Thoracic aorta (tissue), 2 donors: ENCODE measurements at places on chromosomes 4 and X. TPM values are rescaled to one million over a fixed set of nuclear protein-coding genes. Genes with fewer than 3 reads are reported as not detected.

YIPF7 gene
- total RNA-seq = not detected

MSANTD1 gene
- total RNA-seq = 1.4 TPM

TRPC5OS gene
- total RNA-seq = not detected

NAP1L3 gene
- 15.0 TPM for total RNA-seq

GRCh38 chr4:40520533-40520932, 109.1 kb downstream of the RBM47 start:
- no peaks in the 10 kb centered on the region for H3K36me3 ChIP-seq
- no peaks in the 10 kb centered on the region for H3K4me1 ChIP-seq
- H3K4me3 ChIP-seq = no peak overlapping the region

- H3K27me3 ChIP-seq = no peaks in the 10 kb centered on the region
- H3K4me3 ChIP-seq = no peak overlapping the region
- H3K4me1 ChIP-seq = no peaks in the 10 kb centered on the region
- no peak for DNase-seq
- no peaks in the 10 kb centered on the region for H3K36me3 ChIP-seq
Observed at GRCh38 chr4:187283201-187283955, 559.7 kb upstream of the FAT1 start.

GRCh38 chrX:13651150-13651549, 1.8 kb upstream of the TCEANC start:
- H3K4me3 ChIP-seq = no peak overlapping the region
- DNase-seq = no peak
- peaks cover 9% of the 10 kb centered on the region for H3K4me1 ChIP-seq
- no peaks in the 10 kb centered on the region for H3K36me3 ChIP-seq
- H3K27me3 ChIP-seq = no peaks in the 10 kb centered on the region

- no peaks in the 10 kb centered on the region for H3K36me3 ChIP-seq
- no peaks in the 10 kb centered on the region for H3K4me1 ChIP-seq
- no peak overlapping the region for H3K27ac ChIP-seq
- DNase-seq = no peak
Observed at GRCh38 chr4:61293707-61294400, 93.7 kb downstream of the ADGRL3 start.

DNA sequence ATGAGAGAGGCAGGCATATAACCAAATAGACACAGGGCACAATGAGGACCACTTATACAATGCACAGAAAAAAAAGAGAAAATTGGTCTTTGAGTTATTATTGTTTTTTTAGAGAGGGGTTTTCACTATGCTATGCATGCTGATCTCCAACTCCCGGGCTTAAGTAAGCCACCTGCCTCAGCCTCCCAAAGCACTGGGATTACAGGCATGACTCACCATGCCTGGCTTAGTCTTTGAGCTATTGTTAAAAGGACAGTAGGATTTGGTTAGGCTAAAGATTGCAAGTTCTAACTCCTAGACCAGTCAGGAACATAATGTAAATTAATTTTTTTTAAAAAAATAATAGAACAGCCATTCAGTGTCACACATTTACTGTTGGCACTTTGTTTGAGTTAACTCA, 340.1 kb downstream of the GPAT3 start:
- H3K4me3 ChIP-seq = no peak overlapping the region
- H3K27me3 ChIP-seq = no peaks in the 10 kb centered on the region
- H3K27ac ChIP-seq = no peak overlapping the region
- no peak for DNase-seq
- no peaks in the 10 kb centered on the region for H3K4me1 ChIP-seq
- no peaks in the 10 kb centered on the region for H3K36me3 ChIP-seq

DNA sequence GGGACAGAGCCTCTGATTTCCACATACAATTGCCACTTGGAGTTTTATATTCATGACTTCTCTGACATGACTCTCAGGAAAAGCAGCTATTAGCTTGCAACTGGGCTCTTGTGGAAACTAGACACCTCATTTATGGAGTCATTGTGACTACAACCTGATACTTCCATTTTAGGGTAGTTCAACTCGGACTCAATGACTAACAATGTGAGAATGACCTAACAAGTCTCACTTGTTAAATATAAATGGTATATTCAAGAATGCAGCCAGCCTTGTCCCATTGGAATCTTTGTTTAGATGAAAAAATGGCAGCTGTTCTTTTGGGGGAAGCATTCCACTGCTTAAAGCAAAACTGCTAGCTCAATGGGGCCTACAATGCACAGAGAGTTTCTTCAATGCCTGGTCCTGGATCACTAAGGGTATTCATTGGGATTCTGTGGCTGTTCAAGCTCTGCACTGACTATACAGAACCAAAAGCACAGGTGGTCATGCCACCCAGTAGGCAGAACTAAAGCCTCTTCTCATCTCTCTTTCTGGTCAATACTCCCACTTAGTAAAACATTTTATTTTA, 36.5 kb upstream of the GLRA3 start:
- H3K36me3 ChIP-seq = no peaks in the 10 kb centered on the region
- H3K4me1 ChIP-seq = no peaks in the 10 kb centered on the region
- no peak overlapping the region for H3K27ac ChIP-seq
- no peak for DNase-seq

DNA sequence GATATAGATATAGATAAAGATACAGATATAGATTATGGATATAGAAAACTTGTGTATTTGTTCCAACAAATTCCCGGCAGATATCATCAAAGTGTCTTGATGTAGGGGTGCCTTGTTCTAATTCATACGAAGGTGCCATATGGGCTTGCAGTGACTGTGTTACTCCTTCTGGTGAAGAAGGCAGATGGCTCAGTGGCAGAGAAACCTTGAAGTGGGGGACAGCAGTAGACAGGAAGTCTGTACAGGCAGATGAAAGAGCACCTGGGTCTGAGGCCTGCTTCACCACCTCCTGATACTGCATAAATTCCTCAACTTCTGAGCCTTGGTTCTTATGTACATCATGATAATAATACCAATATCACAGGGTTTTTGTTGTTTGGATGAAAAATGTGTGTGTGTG, 179.5 kb upstream of the GATB start:
- H3K4me1 ChIP-seq = no peaks in the 10 kb centered on the region
- no peak for DNase-seq
- H3K4me3 ChIP-seq = no peak overlapping the region
- H3K36me3 ChIP-seq = no peaks in the 10 kb centered on the region
- H3K27me3 ChIP-seq = no peaks in the 10 kb centered on the region
- no peak overlapping the region for H3K27ac ChIP-seq

DNA sequence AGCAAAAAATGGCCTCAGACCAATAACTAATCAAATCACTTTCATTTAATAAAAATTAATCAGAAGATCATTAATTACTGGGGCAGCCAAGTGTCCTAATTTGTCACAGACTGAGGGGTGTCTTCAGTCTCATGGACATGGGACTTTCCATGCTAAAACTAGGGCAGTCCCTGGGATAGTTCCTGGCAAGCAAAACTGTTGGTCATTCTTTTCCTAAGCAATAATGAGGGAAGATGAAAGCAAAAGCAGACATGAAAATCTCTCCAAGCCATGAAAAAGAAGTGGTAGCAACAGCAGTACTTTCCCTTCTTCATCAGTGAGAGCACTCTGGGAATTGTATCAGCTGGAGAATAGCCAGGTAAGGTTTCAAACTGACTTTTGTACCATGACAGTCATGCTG, 3.7 kb upstream of the ANTXR2 start:
- H3K36me3 ChIP-seq = no peaks in the 10 kb centered on the region
- H3K27me3 ChIP-seq = no peaks in the 10 kb centered on the region
- DNase-seq = no peak

- no peaks in the 10 kb centered on the region for H3K27me3 ChIP-seq
- H3K27ac ChIP-seq = no peak overlapping the region
- no peak overlapping the region for H3K4me3 ChIP-seq
- H3K4me1 ChIP-seq = no peaks in the 10 kb centered on the region
- H3K36me3 ChIP-seq = no peaks in the 10 kb centered on the region
Observed at GRCh38 chr4:138292321-138292720, 50.2 kb upstream of the SLC7A11 start.

DNA sequence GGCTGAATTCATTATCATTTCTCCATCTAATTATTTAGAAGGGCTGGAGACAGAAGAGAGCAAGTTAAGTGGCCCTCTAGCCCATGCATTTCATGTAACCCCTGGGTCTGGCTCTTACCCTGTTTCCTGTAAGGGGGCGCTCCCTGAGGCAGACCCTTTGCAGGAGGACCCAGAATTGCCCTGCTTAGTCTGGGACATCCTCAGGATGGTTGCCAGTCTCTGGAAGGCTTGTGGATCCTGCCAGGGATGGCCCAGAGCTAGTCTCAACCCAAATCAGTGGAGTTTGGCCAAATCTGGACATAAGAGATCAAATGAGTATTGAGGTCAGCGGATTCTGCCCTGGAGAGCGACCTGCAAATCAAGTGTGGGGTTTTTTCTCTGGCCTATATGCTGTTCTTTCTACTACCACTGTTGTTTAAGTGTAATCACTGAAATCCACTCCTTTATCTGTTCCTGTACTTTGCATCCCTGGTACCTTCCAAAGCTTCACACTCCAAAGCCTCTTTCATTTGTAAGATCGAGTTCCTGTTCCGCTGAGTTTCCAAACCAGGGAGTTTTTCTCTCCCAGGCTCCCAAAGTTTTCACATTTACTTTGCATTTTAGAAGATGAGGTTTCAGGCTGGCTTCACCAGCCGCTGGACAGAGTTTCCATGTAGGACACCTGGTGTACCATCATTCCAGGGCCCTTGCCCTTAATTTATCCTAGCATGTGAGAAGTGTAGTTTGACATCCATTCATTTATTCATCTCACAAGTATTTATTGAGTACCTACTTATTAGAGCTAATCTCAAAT, 6.3 kb downstream of the KLF3 start:
- no peaks in the 10 kb centered on the region for H3K27me3 ChIP-seq
- no peaks in the 10 kb centered on the region for H3K36me3 ChIP-seq
- peak overlapping the region; percentile 46 for H3K27ac ChIP-seq
- H3K4me3 ChIP-seq = peak overlapping the region; percentile 15
- peaks cover 76% of the 10 kb centered on the region for H3K4me1 ChIP-seq

DNA sequence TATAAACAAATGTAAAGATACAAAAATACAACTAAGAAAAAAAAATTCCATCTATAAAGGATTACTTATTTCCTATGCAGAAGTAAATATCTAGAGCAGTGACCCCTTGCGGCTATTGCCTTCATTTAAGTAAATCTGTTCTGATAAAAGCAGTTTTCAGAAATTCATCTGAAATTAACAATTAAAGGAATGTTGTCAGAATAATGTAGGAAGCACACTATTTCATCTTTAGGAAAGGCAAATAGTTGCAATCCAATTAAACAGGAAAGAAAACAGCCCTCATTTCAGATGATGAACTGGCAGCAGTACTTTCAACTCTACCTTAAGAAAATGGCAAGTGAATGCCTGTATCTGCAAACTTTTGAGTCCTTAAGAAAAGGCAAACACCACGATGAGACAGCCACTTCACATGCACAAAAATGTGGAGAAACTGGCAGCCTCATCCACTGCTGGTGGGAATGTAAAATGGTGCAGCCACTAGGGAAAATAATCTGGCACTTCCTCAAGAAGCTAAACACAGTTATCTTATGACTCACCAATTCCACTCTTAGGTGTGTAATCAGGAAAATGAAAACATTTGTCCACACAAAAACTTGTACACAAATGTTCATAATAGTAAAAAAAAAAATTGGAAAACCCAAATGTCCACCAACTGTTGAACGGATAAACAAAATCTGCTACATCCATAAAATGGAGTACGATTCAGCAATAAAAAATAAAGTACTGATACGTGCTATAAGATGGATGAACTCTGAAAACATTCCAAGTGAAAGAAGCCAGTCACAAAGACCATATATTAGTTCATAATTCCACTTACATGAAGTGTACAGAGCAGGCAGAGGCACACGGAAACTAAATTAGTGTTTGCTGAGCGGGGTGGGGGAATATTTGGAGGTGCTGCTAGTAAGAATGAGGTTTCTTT, 2.0 kb upstream of the THAP9 start:
- H3K4me1 ChIP-seq = peaks cover 19% of the 10 kb centered on the region
- peak overlapping the region; percentile 76 for H3K4me3 ChIP-seq
- H3K27ac ChIP-seq = peak overlapping the region; percentile 96
- peaks cover 6% of the 10 kb centered on the region for H3K36me3 ChIP-seq
- H3K27me3 ChIP-seq = no peaks in the 10 kb centered on the region

DNA sequence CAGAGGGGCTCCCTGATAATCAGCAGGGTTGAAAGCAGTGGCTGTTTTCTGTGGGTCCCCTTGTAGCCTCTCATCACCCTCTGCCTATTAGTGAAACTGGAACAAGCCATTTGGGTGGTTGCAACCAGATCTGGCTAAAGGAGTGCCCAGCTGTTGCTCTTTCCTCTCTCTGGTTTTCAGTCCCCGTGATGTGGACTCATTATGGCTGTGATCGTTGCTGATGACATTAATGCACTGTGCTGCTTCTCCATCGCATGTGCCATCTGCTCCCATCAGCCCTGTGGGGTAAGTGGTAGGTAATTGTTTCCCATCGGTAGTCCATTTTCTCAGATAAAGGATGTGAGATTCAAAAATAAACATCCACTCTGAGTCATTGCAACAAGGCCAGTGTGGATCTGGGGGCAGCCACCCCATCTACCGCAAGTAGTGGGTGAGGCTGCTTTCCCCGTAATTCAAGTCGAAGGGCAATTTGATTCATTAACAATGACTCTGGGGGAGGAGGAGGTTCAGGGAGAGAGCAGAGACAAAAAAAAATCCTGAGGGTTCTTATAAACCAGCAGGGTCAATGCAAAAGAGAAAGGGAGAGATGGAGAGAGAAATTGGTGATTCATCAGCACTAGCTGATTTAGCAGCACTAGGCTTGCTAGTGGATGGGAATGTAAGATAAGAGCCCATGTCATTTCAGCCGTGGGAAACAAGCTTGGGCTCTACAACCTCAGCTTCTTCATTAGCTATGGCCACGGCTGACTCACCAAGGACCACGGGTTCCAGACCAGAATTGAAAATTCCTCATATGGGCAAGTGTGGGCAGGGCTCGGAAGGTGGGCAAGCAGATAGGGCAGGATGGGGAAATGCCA, 357.8 kb downstream of the MID1IP1 start:
- DNase-seq = no peak
- no peak overlapping the region for H3K4me3 ChIP-seq
- H3K27me3 ChIP-seq = no peaks in the 10 kb centered on the region
- no peaks in the 10 kb centered on the region for H3K4me1 ChIP-seq
- H3K36me3 ChIP-seq = no peaks in the 10 kb centered on the region
- H3K27ac ChIP-seq = no peak overlapping the region

DNA sequence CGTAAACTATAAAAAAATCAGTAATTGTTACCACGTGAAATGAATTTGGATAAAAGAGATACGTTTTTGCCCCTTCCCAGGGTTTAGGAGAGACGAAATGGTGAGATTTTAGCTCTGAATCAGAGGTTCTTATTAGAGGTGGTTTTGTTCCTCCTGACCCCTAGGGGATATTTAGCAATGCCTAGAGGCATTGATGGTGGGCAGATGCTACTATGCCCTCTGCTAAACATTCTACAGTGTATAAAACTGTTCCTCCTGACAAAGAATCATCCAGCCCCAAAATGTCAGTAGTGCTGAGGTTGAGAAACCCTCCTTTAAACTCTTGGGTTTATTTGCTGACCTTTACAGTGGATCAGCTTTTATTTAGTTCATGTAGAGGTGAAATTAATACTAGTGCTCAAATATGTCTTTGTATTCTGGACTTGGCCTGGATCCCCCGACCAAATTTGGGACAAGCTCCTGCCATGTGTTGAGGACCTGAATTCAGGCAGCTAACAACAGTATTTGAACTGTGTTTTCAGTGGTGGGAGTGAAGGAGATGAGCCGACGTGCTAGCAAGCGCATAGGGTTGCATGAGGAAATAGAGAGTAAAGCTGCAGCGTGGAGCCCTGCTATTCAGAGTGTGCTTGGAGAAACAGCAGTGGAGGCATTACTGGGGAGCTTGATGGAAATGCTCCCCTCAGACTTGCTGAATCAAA, 126.1 kb downstream of the PTTG2 start:
- H3K4me3 ChIP-seq = no peak overlapping the region
- DNase-seq = no peak
- peaks cover 51% of the 10 kb centered on the region for H3K4me1 ChIP-seq
- H3K27me3 ChIP-seq = no peaks in the 10 kb centered on the region
- H3K27ac ChIP-seq = no peak overlapping the region

GRCh38 chr4:183398298-183399125, 45.9 kb upstream of the CDKN2AIP start:
- DNase-seq = no peak
- peaks cover 6% of the 10 kb centered on the region for H3K4me1 ChIP-seq
- H3K4me3 ChIP-seq = peak overlapping the region; percentile 89
- H3K27ac ChIP-seq = no peak overlapping the region
- no peaks in the 10 kb centered on the region for H3K36me3 ChIP-seq
